ENCODE measurements at places on chromosomes 7 and 10. TPM values are rescaled to one million over a fixed set of nuclear protein-coding genes. Genes with fewer than 3 reads are reported as not detected.
A peak's percentile ranks its signal among the peaks of the same experiment; 100 is the strongest.

- DNase-seq, result no peak
Observed at GRCh38 chr7:72706521-72706920, 121.5 kb downstream of the TYW1B start.

DNA sequence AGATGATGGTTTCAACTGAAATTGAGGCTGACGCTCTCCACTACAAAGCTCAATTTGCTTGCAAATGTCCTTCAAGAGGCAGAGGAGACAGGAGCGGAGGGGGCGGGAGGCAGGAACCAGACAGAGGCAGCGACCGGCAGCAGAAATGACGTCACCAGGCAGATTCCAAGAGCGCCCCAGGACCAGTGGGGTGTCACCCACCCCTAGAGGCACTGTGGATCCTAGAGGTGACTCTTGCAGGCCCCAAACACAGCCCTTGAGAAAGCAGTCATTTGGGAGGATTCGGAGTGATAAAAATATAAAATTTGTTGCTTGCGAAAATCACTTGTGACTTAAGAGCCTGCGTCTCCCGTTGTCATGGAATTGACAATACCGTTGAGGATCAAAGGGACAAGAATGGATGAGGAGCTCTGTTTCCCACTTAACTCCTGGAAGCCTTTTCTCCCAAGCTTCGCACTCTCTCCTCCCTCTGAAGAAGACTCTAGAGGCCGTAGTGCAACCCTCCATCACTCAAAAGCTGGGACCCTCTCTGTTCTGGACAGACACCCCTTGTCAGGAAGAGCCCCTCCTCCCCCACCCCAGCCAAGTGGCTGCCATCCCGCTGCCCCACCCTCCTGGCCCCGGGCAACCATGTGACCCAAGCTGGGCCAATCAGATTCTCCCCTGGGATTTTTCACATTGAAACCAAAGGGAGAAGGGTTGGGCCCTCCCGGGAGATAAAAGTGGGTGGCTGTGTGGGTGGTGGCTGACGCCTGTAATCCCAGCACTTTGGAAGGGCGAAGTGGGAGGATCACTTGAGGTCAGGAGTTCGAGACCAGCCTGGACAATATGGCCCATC lies 16.3 kb upstream of the SLC29A4 start:
- DNase-seq, result no peak

DNA sequence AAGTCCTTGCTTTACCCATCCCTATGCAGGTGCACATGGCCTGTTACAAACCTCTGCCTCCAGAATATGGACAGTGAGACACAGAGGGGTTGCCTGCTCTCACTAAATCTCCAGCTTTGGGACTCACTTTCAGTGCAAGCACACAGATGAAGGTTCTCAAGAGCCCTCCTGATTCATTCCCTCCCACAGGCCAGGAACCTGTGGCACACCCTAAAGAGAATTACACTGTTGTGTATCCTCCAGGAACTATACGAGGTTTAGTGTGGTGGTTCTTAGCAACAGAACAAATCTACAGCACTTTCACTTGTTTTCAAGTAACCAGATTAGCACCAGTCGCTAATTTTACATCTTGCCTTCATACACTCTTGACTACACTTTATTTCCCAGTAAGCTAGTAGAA lies 192.3 kb downstream of the PLXNA4 start:
- no peak for DNase-seq

- DNase-seq, result peak; percentile 76
Observed at GRCh38 chr10:44233561-44234482, 151.1 kb downstream of the CXCL12 start.

GRCh38 chr10:60679388-60679990 lies 98.8 kb upstream of the CDK1 start:
- no peak for DNase-seq

MLXIPL gene
- 1.5 TPM for polyA plus RNA-seq

SLC26A3 gene
- polyA plus RNA-seq, result 0.24 TPM

MRLN gene
- polyA plus RNA-seq, result not detected
